ENCODE measurements at places on chromosomes 1 and 21.

DNA sequence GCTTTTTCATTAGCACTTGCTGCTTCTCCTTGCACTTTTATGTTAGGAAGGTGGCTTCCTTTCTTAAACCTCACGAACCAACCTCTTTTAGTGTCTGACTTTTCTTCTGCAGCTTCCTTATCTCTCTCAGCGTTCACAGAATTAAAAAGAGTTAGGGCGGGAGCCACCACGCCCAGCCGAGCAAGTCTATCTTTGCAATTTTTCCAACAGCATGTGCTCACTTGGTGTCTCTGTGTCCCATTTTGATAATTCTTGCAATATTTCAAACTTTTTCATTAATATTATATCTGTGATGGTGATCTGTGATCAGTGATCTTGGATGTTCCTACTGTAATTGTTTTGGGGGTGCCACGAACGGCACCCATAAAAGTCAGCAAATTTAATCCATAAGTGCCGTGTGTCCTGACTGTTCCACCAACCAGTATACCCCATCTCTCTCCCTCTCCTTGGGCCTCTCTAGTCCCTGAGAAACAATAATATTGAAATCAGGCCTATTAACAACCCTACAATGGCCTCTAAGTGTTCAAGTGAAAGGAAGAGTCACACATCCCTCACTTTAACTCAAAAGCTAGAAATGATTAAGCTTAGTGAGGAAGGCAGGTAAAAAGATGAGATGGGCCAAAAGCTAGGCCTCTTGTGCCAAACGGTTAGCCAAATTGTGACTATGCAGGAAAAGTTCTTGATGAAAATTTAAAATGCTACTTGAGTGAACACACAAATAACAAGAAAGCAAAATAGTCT lies 15.9 kb upstream of the ITPKB start:
- DNase-seq, result no peak

- DNase-seq, result no peak
Observed at GRCh38 chr1:216057947-216058346, 365.3 kb downstream of the USH2A start.

- peak; percentile 2 for DNase-seq
Observed at GRCh38 chr1:16718908-16719533, 21.3 kb upstream of the RNU1-4 start.

DNA sequence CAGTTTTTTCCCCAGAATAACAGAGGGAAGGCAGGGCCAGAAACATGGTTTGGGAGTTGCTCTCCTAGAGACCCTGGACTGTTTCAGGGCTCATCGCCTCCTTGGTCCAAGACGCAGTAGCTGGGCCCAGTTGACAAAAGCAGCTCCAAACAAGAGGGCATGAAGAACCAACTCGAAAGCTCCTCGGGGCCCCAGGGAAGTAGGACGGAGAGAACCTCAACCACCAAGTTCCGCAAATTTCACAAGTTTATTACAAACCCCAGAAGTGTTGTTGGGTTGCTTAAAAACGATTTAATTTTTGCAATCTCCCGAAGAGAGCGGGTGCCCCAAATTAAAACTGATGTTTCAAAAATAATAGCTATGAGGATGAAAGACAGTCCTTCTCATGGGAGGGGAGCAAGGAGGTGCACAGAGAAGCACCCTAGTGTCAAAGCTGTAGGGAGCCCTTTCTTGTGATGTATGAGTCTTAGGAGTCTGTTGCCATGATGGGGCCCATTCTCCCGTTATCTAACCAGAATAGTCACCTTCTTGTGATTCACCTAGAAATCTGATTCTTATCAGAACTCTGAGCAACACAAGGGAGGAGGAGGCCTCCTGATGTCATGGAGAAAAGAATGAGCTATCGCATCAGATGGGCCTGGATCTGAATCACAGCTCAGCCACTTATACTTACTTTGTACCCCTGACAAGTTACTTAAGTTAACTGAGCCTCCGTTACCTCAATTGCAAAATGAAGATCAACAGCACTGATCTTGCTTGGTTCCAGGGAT lies 165.7 kb upstream of the IRF2BP2 start:
- DNase-seq, result no peak

DNA sequence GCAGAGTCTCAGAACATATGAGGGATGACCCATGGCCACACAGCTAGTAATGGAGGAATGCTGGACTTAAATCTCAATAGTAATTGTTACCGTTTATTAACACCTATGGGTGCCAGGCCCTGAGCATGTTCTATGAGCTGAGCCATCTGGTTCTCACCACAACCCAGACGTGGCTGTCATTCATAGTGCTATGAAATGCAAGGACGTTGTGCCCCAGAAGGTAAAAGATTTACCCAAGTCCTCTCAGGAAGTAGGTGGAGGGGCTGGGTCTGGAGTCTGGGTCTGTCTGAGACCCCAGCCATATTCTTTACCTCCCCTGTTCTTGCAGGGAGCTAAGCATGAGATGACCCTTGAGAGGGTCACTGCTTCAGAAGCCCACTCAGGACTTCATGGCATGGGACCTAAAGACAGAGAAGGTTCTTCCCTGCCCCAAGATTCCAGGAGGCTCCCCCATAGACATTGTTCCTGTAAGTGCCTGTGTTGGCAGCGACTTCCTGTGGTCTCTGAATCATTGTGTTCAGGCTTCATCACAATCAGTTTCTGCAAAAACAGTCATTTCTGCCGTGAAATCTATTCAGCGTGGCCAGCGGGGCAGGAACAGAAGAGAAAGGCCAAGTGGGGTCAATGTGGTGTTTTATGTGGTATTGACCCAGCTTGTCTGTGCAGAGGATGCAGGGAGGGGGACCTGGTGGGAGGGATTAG lies 475.4 kb downstream of the PTPRU start:
- peak; percentile 56 for DNase-seq

GRCh38 chr1:153683854-153684253 lies 5.4 kb downstream of the NPR1 start:
- DNase-seq, result no peak

- DNase-seq, result no peak
Observed at GRCh38 chr1:92926873-92927272, 34.4 kb downstream of the DIPK1A start.

- no peak for DNase-seq
Observed at GRCh38 chr1:114671011-114671938, 1.4 kb upstream of the DENND2C start.

DNA sequence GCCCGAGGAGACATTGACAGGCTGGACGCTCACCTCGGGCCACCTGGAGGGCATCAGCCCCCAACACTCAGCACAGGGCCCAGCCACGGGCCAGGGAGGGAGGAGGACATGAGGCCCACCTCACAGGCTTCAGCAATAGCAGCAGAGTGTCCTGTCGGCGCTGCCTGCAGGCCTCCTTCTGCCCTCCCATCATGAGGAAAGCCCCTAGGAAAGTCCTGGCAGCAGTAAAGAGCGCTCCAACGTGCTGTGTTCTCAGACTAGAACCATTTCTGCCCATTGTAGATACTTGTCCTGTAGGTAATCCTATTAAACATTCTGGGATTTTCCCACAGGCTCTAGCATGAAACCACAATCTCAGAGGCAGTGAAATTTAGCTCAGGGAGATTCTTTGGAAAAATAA lies 62.0 kb upstream of the GALNT2 start:
- peak; percentile 46 for DNase-seq

DNA sequence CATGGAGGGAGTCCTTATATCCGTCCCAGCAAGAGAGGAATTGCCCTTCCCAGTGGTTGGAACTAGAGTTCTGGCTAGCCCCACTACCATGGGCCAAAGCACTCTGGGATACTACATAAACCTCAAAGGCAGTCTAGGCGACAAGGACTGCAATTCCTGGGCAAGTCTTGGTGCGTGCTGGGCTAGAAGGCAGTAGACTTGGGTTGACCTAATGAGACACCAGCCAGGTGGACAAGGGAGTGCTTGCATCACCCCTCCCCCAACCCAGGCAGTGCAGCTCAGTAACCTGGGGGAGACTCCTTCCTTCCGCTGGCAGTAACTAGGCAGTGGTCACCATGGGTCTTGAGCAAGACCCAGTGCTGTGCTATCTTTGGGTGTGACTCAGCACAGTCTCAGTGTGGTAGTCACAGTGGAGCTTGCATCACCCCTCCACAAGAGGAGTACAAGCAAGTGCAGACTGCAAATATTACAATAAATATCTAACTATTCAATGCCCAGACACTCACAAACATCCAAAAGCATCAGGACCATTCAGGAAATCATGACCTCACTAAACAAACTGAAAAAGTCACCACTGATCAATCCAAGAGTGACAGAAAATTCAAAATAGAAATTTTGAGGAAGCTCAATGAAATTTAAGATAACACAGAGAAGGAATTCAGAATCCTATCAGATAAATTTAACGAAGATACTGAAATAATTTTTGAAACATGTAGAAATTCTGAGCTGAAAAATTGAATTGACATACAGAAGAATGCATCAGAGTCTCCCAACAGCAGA lies 84.7 kb upstream of the LYPLAL1 start:
- DNase-seq, result peak; percentile 92

DNA sequence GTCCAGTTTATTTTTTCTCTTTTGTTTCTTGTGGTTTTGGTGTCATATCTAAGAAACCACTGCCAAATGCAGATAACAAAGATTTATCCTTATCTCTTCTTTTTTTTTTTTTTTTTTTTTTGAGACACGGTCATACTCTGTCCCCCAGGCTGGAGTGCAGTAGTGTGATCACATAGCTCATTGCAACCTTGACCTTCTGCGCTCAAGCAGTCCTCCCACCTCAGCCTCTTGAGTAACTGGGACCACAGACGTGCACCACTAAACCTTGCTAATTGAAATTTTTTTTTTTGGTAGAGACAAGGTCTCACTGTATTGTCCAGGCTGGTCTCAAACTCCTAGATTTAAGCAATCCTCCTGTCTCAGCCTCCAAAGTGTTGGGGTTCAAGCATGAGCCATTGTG lies 8.9 kb downstream of the SLC66A1 start:
- no peak for DNase-seq

- no peak for DNase-seq
Observed at GRCh38 chr1:217506878-217507277, 124.0 kb downstream of the GPATCH2 start.
